T-helper 1 cell (primary cell): ENCODE measurements at places on chromosomes 11 and 22.

GRCh38 chr11:84524422-84525051 lies 1102.6 kb downstream of the DLG2 start:
- no peak for DNase-seq

- DNase-seq, result no peak
Measured at GRCh38 chr22:27800250-27801201, 1.0 kb downstream of the MN1 start.

DNA sequence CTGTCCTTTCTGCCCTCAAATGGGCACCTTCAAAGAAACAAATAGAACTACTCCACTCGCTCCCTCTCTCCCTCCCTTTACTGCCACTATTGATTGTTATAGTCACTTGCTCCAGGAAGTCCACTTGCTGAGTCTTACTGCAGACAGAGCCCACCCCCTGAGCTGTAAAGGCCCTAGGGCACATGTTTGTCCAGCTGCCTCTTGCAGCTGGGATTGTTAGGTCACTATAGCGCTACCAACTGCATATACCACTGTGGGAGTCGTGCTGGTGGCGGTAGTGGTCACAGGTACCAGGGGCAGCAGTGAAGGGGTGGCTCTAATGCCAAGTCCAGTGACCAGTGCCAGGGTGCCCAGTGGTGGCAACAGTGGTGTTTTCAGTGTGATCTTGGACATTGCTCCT lies 4.4 kb upstream of the SREBF2 start:
- no peak for DNase-seq

- DNase-seq, result no peak
Measured at GRCh38 chr11:91686700-91687099, 537.9 kb upstream of the FAT3 start.

GRCh38 chr11:92477686-92478085 lies 253.1 kb downstream of the FAT3 start:
- no peak for DNase-seq

DNA sequence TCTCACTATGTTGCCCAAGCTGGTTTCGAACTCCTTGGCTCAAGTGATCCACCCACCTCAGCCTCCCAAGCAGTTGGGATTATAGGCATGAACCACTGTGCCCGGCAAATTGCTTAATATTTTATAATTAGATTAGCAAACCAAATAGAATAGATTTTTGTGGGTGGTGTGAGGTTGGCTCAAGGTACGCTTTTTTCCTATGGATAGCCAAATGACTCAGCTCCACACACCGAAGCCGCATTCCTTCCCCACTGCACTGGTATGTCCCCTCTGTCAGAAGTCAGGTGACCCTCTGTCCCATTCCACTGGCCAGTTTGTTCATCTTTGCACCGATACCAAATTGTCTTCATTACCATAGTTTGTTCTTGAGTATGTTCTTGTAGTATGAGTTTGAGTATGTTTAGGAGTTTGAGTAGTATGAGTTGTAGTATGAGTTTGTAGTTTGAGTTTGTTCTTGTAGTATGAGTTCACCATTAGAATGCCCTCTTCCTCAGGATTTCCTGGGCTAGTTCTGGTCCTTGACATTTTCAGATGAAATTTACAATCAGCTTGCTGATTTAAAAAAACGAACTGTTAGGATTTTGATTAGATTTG lies 19.4 kb downstream of the SUSD2 start:
- no peak for DNase-seq

GRCh38 chr11:70916351-70916750 lies 336.0 kb downstream of the SHANK2 start:
- no peak for DNase-seq

- DNase-seq, result no peak
Measured at GRCh38 chr11:71955898-71956456, 27.1 kb downstream of the RNF121 start.

GRCh38 chr11:16099343-16099900 lies 256.9 kb downstream of the SOX6 start:
- DNase-seq, result no peak

DNA sequence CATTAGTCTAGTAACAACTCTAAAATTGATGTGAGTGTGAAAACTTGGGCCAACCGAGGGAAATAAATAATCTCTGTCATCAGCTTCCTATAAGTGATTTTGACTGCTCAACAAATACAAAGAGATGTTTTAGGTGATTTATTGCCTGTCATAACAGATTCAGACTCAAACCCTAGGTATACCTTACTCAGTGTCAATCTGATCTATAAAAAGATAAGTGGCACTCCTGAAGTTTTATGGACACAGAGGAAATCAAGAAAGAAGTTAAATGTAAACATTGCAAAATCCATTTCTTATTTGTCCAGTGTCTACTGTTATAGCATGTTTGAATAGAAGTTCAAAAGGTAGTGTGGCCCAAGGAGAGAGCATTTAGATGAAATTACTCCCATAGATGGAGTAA lies 30.4 kb upstream of the TYR start:
- DNase-seq, result no peak

- no peak for DNase-seq
Measured at GRCh38 chr11:31797190-31798056, 13.7 kb downstream of the PAX6 start.

DNA sequence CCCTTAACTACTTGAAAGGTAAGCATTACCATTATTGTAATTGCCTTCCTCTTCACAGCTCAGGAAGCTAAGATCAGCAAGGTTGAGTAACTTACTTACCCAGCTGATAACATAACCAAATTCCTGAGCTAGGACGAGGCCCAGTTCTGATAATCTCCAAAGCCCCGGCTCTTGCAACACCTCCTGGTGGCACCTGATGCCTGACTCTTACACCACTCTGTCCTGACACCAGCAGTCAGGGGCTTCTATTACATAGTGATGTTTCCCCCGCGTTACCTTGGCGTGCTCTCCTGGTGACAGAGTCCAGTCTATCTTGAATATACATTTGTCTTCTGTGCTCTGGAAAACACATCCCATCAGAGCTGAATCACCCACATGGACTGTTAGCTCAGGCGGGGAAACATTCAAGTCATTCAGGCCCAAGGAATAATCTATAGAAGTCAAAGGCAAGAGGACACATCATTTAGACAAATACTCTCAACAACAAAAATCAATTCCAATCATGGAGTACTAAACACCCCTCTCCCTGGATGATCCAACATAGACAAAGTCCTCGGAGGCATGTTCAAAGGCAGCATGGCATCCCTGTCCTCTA lies 12.6 kb downstream of the JAML start:
- DNase-seq, result no peak

GRCh38 chr22:19962909-19963806 lies 21.5 kb upstream of the TXNRD2 start:
- no peak for DNase-seq

- DNase-seq, result no peak
Measured at GRCh38 chr22:43409046-43409445, 2.8 kb upstream of the MPPED1 start.
